COR-L47 (cell line): ENCODE measurements at places on chromosomes 5 and 9.

- DNase-seq = no peak
These were observed 302.7 kb downstream of the PIK3R1 start for GRCh38 chr5:68518286-68518685.

- no peak for DNase-seq
These were observed 52.4 kb downstream of the GALNT10 start for GRCh38 chr5:154242964-154243376.

GRCh38 chr9:93329629-93330280, 121.7 kb upstream of the FAM120A start:
- no peak for DNase-seq

DNA sequence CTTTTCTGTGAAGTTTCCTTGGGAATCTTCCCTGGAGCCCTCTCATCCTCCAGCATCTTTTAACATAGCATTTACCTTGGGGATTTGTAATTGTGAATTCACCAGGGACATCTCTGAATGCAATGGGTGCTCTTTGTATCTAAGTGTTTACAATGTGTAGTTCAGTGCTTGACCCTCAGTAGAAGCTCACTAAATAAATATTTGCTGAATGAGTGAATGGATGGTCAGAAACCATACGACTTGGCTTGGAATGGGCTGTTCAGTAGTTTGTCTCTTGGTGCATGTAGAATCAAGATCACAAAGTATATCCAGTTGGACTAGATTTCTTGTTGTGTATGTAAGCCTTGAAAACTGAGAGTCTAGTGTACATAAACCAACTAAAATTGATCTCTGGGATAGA, 81.8 kb upstream of the MEF2C start:
- DNase-seq = no peak

GRCh38 chr9:33638391-33638915, 114.4 kb downstream of the ANKRD18B start:
- peak; percentile 6 for DNase-seq

GRCh38 chr9:86368871-86369521, 14.8 kb upstream of the TUT7 start:
- no peak for DNase-seq

DNA sequence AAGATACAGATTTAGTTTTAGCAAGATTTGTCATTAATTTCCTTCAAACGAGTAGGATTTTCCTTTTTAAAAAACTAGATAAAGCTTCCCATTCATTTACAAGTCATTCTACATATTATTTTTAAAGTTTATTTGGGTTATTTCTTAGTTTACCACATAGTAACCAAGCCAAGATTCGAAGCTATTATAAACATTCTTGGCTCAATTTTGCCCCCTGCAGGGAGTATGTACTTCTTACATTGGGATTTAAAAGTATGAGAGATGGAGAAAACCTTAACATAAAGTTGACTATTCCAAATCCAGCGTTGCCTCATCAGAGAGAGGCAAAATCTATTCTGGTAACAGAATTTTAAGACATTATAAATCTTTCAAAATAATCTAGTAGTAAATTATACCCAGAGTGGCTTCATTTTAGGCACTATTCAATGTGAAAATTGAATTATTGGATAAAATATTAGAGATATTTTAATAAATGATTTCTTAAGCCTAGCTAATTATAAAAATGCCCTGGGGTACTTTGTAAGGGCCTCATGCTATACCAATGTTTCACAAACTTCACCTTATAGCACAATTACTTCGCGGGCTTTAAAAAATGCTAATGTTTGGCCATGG, 39.1 kb downstream of the FBN2 start:
- peak; percentile 60 for DNase-seq

DNA sequence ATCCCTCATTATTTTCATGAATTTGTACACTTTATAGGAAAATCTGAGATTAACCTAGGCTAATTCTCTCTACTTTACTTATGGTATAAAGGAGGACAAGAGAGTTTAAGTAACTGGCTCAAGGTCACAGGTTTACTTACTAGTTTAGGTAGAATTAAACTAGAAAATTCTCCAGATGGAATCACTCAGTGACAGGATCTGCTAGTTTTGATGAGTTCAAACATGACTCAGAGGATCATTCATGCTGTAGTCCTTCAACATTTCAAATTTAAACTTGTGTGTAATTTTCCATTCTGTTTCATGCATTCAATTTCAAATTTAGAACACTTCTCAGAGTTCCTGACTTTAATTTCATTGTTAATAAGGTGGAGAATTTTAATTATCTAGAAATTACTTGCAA, 485.7 kb upstream of the TUSC1 start:
- no peak for DNase-seq

- peak; percentile 99 for DNase-seq
These were observed 124.9 kb downstream of the SPOCK1 start for GRCh38 chr5:137374110-137374714.

- no peak for DNase-seq
These were observed 241.8 kb downstream of the MLLT3 start for GRCh38 chr9:20380546-20380945.

DNA sequence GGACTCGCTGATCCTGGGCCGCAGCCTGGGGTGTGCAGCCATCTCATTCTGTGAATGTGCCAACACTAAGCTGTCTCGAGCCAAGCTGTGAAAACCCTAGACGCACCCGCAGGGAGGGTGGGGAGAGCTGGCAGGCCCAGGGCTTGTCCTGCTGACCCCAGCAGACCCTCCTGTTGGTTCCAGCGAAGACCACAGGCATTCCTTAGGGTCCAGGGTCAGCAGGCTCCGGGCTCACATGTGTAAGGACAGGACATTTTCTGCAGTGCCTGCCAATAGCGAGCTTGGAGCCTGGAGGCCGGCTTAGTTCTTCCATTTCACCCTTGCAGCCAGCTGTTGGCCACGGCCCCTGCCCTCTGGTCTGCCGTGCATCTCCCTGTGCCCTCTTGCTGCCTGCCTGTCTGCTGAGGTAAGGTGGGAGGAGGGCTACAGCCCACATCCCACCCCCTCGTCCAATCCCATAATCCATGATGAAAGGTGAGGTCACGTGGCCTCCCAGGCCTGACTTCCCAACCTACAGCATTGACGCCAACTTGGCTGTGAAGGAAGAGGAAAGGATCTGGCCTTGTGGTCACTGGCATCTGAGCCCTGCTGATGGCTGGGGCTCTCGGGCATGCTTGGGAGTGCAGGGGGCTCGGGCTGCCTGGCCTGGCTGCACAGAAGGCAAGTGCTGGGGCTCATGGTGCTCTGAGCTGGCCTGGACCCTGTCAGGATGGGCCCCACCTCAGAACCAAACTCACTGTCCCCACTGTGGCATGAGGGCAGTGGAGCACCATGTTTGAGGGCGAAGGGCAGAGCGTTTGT, 19.9 kb downstream of the PTGES2 start:
- no peak for DNase-seq

DNA sequence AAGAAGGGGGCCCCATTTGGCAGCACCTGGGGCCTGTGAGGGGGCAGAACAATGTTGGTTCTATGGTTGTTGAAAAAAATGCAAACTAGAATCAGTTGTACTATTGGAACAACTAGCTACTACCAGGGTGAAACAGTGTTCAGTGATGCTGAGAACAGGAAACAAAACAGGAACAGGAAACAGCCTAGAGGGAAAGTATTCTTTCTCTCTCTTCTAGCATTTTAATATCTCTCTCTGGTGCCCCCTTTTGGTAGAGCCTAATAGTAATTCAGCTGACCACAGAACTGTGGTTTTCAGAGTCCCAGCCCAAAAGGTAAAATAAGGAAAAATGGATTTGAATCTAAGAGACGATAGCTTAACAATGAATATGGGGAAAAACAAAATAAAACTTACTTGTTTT, 138.0 kb upstream of the KCNN2 start:
- DNase-seq = peak; percentile 26

DNA sequence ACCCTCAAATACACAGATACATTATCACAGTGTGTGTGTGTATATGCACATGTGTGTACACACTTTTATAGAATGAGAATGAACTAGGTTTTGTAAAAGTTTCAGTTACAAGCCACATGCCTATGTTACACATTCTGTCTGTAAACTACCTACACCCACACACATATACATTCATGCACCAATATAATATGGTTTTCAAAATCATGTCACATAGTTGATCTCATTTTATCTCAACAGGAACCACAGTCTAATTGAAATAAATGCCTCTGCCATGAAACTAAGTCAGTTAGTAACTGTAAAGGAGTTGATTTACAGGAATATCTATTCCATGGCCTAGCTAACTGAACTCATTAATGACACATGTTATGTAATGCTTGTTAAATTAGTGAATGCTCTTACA, 646.6 kb downstream of the PDE4D start:
- no peak for DNase-seq

DNA sequence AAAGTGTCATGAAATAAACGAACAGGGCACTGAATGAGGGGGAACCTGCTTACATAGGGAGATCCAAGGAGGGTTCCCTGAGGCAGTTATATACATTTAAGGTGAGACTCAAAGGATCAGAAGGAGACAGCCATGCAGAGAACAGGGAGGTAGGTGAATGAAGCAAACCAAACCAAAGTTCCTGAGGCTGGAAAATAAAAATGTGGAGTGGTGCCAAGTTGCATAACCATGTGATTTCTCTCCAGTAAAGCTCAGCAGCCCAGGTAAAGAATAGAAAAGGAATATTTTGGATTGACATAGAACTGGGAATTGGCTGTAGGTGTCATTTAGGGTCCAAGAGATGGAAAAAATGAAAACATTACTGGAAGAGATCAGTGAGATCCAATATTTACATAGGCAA, 110.7 kb downstream of the CAAP1 start:
- no peak for DNase-seq
